ENCODE measurements at places on chromosomes 4 and X.

- DNase-seq = no peak
Observed at GRCh38 chr4:146142768-146143167, 32.8 kb upstream of the LSM6 start.

DNA sequence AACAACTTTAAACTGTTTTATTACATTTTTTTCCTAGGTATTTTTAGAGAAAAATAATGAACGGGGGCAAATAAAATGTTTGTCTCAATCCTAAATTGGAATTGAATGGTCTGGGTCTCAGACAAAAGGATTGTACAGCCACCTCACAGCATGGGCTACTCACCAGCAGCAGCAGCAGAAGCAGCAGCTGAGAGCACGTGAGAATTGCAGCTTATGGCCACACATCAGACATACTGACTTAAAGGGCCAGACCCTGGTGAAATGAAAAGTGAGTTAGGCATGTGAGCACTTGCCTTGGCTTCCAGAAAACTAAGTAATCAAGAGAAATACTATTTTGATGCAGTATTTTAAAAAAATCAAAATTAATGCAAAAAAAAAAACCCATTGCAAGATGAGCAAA lies 56.6 kb downstream of the AASDH start:
- no peak for DNase-seq

GRCh38 chrX:100994352-100995281 lies 25.1 kb downstream of the ARL13A start:
- DNase-seq = peak; percentile 37

DNA sequence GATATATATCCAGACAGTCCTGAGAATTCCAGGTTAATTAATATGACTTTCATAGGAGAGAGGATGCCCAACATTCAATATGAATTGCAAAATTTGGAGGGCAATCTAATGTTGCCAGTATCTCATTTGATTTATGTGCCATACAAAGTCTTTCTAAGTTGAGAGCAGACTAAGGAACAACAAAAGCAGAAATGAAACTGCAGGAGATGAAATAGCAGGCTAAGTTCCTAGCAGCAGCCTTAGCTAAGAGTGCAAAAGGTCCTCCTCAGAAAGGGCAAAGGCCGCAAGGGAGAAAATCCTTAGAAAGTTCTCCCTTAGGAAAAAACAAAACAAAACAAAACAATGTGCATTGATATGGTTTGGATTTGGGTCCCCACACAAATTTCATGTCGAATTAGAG lies 602.9 kb upstream of the HTR2C start:
- no peak for DNase-seq

DNA sequence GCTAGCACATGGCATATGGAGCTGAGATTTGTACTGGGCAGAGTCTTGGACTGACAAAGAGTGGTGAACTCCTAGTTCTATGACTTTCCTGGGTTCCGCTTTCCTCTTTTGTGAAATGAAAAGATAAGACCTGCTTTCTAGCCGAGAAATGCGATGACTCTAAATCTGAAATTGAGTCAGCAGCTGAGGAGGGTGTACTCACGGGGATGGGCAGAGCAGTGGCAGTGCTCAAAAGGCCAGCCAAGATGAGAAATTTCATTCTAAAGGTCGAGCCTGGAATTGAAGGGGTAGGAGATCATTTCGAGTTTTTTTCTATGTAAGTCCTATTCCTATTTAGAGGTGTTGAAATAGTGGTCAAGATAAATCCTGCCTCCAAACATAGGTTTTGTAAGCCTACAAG lies 47.0 kb downstream of the NUDT9 start:
- no peak for DNase-seq

- no peak for DNase-seq
Observed at GRCh38 chr4:1213336-1213995, 35.5 kb downstream of the CTBP1 start.

- DNase-seq = no peak
Observed at GRCh38 chr4:1021386-1022050, 10.1 kb downstream of the FGFRL1 start.

DNA sequence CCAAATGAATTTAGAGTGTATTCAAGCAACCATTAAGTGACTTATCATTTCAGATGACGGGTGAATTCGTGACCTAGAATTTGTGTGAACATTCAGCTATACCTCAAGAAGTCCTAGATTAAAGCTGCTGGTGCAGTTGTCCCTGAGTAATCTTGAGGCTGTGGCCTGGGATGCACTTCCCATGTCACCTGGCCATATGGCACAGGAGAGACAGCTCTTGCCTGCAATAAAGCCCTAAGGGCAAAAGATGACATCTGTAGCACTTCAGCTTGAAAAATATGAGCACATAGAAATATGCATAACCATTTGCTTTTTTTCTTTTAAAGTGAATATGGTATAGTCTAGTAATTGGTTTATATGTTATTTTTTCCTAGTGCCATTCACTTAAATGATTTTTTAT lies 125.8 kb downstream of the FHDC1 start:
- DNase-seq = no peak

DNA sequence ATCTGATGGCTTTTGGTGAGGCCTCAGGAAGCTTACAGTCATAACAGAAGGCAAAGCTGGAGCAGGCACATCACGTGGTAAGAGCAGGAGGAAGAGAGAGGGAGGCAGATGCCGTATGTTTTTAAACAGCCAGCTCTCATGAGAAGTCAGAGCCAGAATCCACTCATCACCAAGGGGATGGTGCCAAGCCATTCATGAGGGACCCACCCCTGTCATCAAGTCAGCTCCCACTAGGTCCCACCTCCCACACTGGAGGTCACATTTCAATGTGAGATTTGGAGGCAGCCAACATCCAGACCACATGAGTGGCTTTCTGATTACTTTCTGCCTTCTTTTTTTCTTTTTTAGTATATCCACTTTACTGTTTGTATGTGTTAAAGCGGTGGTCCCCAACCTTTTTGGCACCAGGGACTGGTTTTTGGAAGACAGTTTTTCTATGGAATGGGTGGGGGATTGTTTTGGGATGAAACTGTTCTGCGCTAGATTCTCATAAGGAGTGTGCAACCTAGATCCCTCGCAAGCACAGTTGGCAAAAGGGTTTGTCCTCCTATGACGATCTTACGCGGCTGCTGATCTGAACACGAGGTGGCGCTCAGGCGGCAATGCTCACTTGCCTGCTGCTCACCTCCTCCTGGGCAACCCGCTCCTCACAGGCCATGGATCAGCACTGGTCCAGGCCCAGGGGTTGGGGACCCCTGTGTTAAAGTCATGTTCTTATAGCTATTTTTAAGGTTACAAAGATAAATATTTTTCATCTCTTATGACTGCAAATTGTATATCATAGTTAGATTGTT lies 61.7 kb downstream of the SLIT2 start:
- DNase-seq = no peak

DNA sequence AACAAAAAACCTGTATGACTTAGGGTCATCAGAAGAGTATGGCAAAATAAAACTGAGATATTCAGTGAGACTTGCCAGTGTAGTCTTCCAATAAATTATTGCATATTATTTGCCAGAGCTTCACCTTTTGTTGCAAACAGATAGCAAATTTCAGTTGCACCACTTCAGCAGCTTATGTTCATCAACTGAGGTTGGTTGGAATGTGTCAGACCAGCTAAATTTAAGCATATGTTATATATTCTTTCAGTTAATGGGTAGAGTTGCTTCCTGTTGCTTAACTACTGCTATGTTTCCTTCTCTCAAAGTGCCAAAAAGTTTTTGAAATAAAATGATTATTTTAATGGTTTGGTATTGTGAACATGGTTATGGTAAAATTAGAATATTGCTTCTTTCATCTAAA lies 61.5 kb downstream of the GALNT7 start:
- DNase-seq = no peak
